Hematopoietic multipotent progenitor cell treated with erythropoietin and hydrocortisone succinate and interleukin-3 and kit ligand, for 15 days (in vitro differentiated cells): ENCODE measurements at places on chromosomes 12 and 14.

DNA sequence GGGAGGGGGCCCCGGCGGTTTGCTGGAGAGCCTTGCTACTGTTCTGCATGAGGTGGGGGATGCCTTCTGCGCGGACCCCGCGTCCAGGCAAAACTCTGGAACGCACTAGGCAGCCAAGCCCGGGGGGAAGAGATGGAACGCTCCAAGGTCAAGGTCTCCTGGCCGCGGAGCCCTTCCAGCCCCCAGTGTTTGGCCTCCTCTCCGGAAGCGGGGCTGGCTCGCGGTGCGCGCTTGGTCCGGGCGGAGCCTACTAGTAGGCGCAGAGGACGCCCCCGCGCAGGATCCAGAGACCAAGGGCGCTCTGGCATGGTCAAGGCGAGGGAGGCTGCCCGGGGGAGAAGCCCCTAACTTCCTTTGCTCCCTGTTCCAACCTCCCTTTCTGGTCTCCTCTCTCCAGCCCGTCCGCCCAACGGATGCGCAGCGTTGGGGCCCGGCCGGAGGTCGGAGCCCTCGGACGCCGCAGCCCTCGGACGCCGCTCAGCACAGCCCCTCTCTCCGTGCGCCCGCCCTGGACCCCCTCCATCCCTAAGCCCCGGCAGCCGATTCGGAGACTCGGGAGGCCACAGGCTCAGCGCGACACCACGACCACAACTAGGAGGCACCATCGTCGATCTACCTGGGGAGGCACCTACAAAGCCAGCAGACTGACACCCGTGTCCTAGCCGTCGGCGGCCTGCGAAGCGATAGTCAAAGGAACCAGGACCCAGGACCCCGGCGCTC is 669 bp upstream of the KCNK13 start:
- DNase-seq = no peak

DNA sequence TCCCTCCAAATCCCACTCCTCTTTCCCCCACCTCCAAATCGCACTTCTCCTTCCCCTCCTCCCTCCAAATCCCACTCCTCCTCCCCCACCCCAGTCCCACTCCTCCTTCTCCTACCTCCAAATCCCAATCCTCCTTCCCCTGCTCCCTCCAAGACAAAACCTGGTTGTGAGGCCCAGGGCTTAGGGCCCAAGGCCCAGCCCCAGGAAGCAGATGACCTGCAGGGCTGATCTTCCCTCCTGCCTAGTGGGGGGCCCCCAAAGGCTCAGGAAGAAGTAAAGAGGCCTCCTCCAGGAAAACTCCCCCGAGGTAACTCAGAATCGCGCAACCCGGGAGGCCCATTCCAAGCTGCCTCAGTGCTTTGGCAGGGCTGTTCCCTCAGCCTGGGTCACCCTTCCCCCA is 34.4 kb downstream of the NCOR2 start:
- no peak for DNase-seq

GRCh38 chr12:21983095-21983494 is 41.9 kb upstream of the ABCC9 start:
- DNase-seq = no peak

- no peak for DNase-seq
These were observed 126.1 kb downstream of the GCH1 start for GRCh38 chr14:54776361-54777001.

DNA sequence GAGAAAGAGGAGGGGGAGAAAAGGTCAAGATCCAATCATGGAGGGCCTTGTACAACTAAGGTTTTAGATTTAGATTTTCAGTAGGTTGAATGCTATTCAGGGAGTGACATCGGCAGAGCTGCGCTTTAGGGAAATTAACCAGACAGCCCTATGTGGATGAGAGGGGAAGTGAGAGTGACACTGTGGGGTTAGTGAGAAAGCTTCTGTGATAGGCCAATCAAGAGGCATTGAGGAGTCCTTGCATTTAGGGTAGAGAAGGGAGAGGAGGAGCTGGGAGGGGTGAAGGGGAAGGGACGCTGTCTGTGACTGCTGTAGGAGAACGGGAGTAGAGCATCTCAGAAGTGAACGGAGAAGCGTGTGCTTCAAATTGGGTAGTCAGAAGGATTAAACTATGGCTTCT is 3.4 kb downstream of the HSD17B6 start:
- no peak for DNase-seq

GRCh38 chr12:85872497-85873091 is 1.5 kb upstream of the NTS start:
- DNase-seq = peak; percentile 34

- DNase-seq = no peak
These were observed 141.0 kb upstream of the RMST start for GRCh38 chr12:97321621-97322020.

DNA sequence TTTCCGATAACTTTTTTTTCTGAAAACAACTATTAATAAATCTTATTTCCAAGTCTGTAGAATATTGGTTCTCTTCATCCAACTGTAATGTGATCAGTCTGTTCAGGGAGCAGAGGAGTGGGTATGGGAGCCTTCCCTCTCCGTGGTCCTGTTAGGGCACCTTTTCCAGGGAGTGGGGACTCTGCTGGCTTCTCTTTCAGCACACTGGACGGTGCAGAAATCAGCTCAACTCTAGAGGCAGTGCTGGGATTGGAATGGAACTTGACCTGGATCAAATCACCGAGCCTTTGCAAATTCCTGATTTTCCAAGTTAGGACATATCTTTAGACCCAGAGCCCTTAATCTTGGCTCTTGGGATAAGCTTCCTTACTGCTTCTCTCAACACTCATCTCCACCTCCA is 630.4 kb downstream of the DIO2 start:
- no peak for DNase-seq

- DNase-seq = no peak
These were observed 202.9 kb upstream of the CDKN3 start for GRCh38 chr14:54193871-54194270.

DNA sequence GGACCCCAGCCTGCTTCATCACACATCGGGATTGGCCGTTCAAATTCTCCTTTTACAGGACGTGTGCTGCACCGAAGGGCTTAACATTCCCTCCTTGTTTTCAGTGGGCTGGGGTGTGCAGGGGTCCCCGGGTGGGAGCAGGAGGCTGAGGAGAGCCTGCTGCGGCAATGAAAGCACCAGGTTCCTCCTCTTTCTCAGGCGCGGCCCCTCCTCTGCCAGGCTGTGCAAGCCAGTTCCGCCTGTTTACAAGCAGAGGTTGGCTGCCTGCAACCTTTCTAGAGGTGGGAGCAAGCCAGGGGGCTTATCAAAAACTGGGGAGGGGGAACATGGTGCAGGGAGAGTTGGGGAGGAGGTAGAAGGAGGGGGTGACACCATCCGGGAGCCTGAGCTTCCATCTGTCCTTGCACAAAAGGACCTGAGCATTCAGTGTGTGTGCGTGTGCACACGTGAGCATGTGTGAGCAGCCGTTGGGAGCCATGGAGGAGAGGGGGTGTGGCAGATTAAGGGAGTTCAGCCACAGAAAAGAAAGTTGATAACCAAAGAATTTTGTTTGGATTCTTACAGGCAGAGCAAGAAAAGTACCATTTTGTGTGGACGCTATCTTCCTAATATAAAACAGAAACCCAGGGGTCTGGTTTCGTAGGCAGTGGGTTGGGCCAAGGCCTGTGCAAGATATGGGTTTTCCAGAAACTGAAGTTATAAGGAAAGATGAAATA is 108.8 kb upstream of the RFLNA start:
- no peak for DNase-seq

- no peak for DNase-seq
These were observed 188.8 kb downstream of the FBXL14 start for GRCh38 chr12:1405619-1406018.

DNA sequence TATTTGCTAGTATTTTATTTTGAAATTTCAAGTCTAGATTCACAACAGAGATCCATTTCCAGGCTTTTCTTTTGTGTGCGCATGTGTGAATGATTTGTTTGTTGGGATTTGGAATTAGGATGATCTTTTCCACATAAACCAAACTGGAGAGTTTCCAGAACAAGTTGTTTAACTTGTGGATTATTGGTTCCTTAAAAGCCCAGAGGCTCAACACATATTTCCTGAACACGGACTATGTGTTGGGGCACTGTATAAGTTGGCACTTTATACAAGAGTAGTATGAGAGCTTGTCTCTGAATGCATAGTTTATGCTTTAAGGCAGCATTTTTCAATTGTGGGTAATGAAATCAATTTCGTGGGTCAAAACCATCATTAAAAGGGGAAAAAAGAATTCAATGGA is 67.3 kb upstream of the FUT8 start:
- DNase-seq = no peak

DNA sequence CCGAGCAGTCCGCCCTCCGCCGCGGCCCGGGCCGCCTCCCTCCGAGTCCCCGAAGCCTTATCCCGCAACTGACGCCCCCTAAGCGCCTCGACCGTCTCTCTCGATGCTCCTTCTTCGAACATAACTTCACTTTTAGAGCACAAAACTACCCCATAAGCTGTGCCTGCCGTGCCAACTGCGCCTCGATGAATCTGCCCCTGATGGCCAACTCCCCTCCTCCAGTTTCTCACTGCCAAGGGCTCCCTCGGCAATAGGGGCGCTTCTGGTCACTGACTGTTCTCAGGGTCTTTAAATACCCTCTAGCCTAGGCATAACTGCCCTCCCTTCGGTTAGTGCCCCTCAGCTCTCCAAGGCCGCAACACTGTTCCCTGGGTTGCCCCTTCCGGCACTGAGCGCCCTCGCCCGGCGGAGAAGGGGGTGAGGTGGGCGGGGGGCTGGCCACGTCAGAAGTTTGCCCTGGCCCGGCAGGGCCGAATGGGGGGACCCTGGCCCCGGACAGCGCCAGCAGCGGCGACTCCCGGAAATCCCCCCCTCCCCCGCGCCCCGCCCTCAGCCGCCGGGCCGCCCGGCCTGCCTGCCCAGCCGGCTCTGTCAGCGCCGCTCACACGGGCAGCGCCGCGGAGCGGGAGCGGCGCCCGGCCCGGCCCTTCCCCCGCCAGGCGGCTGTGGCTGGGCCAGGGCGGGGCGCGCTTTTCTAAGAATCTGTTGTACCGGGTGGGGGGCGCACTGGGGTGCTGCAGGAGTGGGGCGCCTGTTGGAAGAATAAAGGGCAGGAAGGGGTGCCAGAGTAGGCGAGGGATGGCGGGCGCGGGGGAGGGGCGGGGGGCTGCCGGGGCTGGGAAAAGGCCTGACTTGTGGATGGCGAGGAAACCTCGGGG is 10.6 kb downstream of the RARG start:
- DNase-seq = peak; percentile 41

GRCh38 chr12:69948851-69949250 is 123.8 kb downstream of the MYRFL start:
- no peak for DNase-seq

DNA sequence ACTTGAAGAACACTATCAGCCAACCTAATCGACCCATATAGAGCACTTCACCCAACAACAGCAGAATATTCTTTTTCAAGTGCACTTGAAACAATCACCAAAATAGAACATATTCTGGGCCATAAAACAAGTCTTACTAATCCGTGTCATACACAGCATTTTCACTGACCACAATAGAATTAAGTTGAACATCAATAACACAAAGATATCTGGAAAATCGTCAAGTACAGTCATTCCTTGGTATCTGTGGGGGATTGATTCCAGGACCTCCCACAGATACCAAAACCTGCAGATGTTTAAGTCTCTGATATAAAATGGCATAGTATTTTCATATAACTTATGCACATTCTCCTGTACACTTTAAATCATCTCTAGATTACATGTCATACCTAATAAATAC is 295.7 kb downstream of the BCL11B start:
- no peak for DNase-seq

GRCh38 chr12:132604668-132605441 is 5.5 kb downstream of the LRCOL1 start:
- no peak for DNase-seq

- DNase-seq = no peak
These were observed 249.4 kb downstream of the ZFP36L1 start for GRCh38 chr14:68543516-68543915.

- DNase-seq = no peak
These were observed 9.9 kb downstream of the GPHB5 start for GRCh38 chr14:63308723-63309317.

- DNase-seq = no peak
These were observed 476.5 kb downstream of the FOXG1 start for GRCh38 chr14:29242755-29243754.

GRCh38 chr14:44449680-44450079 is 57.4 kb downstream of the FSCB start:
- no peak for DNase-seq

DNA sequence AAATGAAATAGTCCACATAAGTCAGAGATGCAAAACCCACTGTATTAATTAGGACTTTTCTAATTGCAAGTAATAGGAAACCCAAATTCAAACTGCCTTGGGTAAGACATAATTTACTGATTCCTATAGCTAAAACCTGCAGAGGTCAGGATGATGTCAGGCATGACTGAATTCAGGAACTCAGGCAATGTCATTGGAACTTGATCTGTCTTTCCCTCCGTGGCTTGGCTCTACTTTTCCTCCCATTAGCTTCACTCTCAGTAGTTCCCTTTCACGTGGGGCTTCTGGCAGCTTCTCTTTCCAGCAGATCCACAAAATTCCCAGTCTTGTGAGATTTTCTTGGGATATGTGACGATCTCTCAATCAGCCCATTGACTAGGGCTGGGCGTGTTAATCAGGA is 2.4 kb upstream of the JDP2 start:
- DNase-seq = no peak

DNA sequence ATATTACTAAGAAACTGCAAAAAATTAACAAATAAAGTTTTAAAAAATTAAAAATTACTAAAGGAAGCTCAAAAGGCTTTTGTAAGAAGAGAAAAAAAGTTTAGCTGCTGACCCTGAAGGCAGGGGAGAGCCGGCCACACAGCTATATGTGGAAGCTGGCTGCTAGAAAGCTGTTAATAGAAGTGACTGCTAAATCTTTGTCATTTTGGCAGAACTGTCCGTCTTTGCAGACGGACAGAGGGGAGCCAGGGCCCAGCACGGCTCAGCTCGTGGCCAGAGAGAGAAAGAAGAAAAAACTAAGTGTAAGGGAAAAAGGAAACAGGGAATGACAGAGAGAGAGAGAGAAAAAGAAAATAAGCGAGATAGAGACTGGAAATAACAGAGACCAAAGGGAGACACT is 27.9 kb downstream of the PRMT8 start:
- no peak for DNase-seq

- DNase-seq = no peak
These were observed 448.2 kb downstream of the RGS6 start for GRCh38 chr14:72380456-72380855.

DNA sequence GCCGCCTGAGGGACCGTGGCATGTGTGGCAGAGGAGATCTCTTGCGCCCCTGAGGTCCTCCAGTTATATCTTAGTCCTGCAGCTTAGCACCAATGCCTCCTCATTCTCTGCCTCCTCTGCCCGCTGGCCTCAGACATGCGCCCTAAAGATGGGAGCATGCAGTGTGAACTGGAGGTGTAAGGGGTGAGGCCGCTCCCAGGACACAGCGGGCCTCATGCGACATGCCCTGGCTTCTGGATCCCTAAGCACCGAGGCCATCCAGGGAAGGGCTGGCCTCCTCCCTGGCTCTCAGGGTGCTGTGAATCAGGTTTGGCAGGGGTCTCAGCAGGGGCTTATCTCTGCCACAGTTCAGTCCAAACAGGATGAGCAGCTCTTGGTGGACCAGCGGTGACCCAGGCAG is 86.9 kb downstream of the CACNA1C start:
- no peak for DNase-seq

- no peak for DNase-seq
These were observed 59.9 kb downstream of the SLC6A12 start for GRCh38 chr12:154058-154457.
